Kidney tubule cell (primary cell): ENCODE measurements at places on chromosomes 2 and 18.

DNA sequence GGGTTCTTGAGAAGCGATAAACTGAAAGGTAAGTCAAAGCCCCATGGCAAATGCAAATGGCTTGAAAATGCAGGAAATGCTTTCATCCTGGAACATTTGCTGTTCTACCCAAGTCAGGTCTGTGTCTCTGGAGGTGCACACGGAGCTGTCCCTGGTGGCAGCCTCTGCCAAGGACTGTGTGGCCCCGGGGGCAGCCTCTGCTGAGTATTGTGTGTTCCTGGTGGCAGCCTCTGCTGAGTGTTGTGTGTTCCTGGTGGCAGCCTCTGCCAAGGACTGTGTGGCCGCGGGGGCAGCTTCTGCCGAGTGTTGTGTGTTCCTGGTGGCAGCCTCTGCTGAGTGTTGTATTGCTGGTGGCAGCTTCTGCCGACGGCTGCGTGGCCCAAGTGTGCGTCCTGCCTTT, 135.6 kb upstream of the ALKAL2 start:
- no peak for DNase-seq

- DNase-seq = no peak
Measured at GRCh38 chr18:79309614-79310358, 85.9 kb upstream of the NFATC1 start.

- no peak for DNase-seq
Measured at GRCh38 chr2:158498043-158498748, 41.4 kb downstream of the PKP4 start.

GRCh38 chr2:66084948-66085590, 349.9 kb upstream of the MEIS1 start:
- no peak for DNase-seq

GRCh38 chr2:241224018-241224850, 35.8 kb downstream of the ANO7 start:
- DNase-seq = no peak

DNA sequence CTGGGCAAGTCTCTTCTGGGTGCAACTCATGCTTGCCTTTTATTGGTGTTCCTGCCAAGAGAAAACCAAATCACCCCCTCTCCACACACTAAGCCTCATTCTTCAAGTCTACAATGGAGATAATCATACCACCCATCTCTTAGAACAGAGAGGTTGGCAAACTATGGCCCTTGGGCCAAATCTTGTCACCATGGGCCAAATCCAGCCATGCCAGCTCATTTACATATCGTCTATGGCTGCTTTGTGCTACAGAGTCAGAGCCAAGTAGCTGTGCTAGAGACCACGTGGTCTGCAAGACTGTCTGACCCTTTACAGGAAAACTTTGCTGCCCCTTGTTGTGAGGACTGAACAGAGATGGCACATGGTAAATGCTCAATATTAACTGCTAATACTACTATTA, 270.3 kb upstream of the PARD3B start:
- DNase-seq = no peak

DNA sequence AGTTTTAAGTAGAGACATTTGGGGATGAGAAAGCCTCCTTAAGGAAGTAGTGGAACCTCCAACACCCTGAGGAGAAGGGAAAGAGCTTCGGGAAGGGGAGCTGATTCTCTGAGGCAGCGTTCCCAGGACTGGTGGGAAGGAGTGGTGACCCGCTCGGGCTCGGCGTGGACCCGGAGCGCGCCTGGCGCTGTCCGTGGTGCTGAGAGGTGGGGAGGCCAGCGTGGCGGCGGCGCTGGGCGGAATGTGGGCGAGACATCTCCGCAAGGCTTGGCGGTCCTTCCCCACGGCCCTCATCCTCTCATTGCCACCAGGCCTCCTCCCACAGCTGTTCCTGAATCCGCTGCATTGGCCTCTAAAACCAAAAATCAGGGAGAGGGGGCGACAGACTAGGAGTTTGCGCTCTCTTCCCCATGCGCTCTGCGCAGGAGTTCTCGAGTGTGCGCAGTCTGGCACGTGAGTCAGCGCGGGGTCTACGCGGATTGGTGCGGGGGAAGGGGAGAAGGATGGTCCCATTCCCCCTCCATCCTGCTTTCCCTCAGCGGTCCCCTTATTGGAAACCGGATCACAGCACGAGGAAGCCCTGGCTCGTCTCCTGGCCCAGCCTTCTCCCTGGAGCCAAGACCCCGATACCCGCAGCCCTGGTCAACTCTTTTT, 857 bp downstream of the RESP18 start:
- no peak for DNase-seq

DNA sequence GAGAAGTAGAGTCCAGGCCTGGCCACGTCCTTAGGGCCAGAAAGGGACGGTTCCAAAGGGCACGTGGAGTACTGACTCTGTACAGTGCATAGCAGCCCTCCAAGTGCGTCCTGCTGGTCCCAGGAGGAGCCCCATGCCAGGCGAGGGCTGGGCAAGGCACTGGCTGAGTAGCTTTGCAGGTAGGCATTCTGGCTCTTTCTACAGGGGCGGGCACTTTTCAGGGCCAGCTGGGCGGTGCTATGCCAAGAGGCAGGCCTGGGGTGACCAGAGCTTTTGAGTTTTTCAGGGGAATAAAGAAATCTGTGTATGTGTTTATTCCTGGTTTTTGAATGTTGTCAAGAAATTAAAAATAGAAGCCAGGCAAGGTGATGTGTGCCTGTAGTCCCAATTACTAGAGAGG, 15.4 kb upstream of the GLI2 start:
- no peak for DNase-seq

- DNase-seq = peak; percentile 19
Measured at GRCh38 chr2:37526323-37526722, 145.1 kb downstream of the CDC42EP3 start.

DNA sequence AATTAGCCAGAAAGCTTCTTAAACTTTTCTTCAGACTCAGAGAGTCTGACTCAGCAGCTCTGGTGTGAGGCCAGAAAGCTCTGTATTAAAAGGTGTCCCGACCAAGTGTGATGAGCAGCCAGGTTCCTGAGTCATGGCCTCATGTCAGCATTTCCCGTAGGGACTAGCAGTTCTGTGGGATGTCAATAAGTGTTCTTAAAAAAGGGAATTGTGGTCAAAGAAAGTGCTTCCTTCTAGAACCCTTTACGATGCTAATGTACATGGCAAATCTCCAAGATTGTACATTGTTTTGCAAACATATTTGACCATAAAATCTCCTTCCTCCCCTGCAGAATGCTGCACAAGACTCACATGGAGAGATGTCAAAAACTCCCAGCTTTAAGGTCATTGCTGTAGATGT, 80.1 kb downstream of the PLA2R1 start:
- DNase-seq = peak; percentile 77

DNA sequence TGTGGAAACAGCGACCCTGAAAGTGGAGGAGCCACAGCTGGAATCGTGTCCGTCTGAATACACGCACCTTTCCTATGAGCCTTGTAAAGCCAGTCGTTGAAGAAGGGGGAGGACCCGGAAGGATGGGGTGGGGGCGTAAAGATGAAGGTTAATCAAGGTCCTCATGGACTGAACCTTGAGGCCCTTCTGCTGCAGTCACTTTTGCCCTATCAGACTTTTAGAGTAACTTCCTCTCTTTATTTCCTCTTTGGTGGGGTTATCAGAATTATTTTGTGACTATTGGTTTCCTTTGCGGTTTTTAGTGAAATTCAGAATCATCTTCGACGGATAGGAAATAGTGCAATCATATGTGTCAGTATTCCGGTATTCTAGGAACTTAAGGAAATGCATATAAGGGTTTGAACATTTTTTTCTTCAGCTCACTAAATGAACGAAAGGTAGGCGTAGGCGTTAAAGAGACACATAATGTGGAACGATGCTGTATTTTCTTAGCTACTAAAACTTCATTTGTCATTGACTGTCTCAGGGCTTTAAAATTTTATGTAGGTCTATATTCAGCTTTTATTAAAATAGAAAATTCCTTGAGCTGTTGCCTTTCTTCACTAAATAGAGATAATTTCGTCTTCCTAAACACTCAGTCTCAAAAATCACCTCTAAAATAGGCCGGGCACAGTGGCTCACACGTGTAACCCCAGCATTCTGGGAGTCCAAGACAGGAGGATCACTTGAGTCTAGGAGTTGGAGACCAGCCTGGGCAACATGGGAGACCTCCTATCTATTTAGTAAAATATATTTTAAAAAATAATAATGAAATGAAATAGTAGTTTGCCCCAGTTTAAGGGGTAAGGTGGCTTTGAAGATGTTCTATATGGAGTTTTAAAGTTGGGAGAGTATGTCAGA, 1.4 kb upstream of the YES1 start:
- no peak for DNase-seq

GRCh38 chr2:101140978-101141655, 10.1 kb downstream of the TBC1D8 start:
- DNase-seq = no peak

GRCh38 chr2:31483246-31483645, 68.7 kb upstream of the XDH start:
- DNase-seq = no peak

- DNase-seq = no peak
Measured at GRCh38 chr2:147487286-147487977, 357.4 kb upstream of the ACVR2A start.

- DNase-seq = no peak
Measured at GRCh38 chr2:156215656-156216055, 116.9 kb downstream of the NR4A2 start.

GRCh38 chr2:19688059-19688458, 213.7 kb downstream of the TTC32 start:
- DNase-seq = no peak

- no peak for DNase-seq
Measured at GRCh38 chr2:143524559-143525401, 395.6 kb downstream of the ARHGAP15 start.

- no peak for DNase-seq
Measured at GRCh38 chr2:149399934-149400615, 69.7 kb downstream of the LYPD6 start.

DNA sequence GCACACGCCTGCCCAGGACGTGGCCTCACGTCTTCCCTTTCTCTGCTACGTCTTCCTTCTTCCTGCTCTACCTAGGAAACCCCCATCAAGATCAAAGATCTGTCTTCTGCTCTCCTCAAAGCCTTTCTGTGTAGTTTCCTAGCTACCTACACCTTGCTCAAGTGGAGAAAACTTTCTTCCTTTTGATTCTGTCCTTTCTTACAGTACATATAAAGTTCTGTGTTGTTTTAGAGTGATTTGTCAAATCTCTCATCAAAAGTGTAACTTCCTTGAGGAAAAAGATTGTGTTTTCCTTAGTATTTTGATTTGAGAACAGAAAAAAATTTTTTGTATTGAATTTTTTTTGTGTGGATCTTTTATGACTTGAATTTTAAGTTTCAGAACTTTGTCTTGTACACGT, 17.8 kb downstream of the SETBP1 start:
- no peak for DNase-seq

GRCh38 chr2:129458436-129458835, 521.0 kb upstream of the RAB6C start:
- no peak for DNase-seq

- DNase-seq = no peak
Measured at GRCh38 chr2:28915939-28916338, 21.5 kb downstream of the WDR43 start.

- peak; percentile 93 for DNase-seq
Measured at GRCh38 chr18:3456686-3457069, 6.7 kb downstream of the TGIF1 start.

DNA sequence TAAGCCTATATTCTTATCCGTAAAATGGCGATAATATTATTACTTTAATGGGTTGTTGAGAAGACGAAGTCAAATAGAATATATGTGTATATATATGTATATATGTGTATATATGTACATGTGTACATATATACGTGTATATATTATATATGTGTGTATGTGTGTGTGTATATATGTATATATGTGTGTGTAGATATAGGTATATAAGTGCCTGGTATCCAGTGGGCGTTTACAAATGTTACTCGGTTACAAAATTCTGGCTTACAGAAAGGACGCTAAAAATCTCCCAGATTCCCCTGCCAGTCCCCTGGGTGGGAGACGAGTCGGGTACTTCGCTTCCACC, 295 bp upstream of the MTX2 start:
- DNase-seq = no peak
